Right ventricle myocardium inferior (tissue), 1 donor: ENCODE measurements at places on chromosomes 11 and 22.

DNA sequence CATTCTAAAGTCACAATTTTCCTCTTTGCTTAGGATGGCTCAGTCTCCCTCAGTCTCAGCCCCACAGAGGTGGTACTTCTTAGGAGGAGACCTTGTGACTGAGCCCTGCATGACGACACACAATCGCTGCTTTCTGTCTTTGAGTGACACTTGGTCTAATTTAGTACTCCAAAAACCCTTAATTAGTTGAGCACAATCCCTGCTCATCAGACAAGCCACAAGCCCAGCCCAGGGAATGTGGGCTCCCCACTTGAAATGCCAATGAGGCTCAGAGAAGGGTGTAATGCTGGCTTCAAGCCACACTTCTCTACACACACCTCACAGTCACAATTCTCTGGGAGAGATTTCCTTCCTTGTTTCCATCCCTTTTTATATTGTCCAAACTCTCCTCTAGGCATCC lies 101.8 kb downstream of the FEZ1 start:
- DNase-seq, result no peak

GRCh38 chr11:90593099-90593498 lies 370.2 kb upstream of the CHORDC1 start:
- DNase-seq, result no peak

DNA sequence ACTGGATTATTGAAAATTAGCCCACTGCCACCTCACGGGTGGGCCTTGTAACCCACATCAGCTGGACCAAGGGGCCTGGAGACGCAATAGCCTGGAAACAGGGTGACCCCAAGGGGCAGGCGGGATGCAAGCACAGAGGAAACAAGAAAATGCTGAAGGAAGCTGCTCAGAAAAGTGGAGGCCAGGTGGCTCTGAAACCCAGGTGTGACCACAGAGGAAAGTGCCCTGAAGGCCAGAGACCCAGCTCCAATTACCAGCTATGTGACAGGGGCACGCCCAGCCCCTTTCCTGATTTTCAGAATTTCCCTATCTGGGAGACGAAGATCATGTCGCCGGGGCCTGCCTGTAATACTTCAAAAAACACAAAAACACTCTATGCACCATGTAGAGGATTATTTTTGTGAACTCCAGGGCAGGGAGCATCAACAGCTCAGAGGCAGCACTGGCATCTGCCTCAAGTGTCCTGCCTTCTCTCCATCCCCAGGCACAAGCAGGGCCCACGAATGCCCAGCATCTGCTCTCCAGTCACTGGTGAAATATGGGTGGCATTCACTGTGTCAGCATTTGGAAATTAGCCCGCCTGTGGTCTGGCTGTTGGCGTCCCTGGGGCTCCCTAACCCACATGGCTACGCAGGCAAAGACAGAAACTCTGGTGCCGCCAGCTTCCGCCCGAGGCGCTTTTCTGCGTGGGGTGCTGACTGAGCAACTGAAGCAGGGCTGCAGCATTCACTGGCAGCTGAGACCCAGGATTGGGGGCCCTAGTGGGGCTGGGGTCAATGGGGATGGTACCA lies 6.3 kb downstream of the KCNJ1 start:
- DNase-seq, result no peak

GRCh38 chr11:76666408-76666807 lies 4.1 kb downstream of the LRRC32 start:
- DNase-seq, result peak; percentile 80

- no peak for DNase-seq
Observed at GRCh38 chr11:46541593-46542371, 52.0 kb downstream of the AMBRA1 start.

- no peak for DNase-seq
Observed at GRCh38 chr22:50576806-50577696, 1.2 kb downstream of the CPT1B start.

DNA sequence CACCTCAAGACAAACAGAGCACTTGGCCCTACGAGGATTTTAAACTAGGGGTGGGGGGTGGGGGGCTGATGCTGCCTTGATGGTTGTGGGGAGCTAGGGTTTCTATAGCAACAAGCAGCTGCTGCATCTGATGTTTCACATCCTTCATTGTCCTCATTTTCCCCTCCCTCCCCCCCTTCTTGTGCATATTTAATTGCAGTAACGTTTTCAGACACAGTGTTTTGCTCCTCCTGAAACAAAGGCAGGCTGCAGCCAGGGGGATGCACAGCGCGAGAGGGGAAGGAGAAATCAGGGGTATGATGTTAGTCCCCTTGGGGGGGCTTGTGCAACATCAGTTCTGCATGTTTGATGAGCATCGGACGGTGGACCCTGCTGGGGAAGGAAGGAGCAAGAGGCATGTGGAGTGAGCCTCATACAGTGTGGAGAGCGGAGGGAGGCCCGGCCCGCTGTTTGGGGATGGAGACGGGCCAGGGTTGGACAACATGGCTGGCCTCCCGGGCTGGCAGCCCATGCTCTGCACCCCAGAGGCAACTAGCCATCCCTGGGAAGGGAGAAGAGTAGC lies 208.3 kb downstream of the CEP164 start:
- no peak for DNase-seq

GRCh38 chr11:4464216-4465159 lies 15.4 kb downstream of the OR52K2 start:
- no peak for DNase-seq

GRCh38 chr11:115527534-115528125 lies 23.4 kb upstream of the CADM1 start:
- no peak for DNase-seq

DNA sequence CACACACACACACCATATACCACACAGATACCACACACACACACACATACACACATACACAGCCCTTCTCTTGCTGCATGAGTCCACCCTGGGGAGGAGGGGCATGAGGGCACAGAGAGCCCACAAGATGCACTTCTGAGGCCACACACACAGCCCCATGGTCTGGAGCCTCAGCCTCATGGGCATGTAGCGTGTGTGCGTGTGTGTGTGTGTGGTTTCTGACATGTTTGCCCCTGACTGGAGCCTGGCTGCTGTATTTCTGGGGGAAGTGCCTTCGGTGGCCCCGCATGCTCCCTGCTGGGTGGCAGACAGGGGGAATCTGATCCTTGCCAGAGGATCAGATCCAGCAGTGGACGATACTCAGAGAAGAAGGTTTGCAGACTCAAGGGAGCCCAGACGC lies 97.0 kb upstream of the PRR5 start:
- no peak for DNase-seq

DNA sequence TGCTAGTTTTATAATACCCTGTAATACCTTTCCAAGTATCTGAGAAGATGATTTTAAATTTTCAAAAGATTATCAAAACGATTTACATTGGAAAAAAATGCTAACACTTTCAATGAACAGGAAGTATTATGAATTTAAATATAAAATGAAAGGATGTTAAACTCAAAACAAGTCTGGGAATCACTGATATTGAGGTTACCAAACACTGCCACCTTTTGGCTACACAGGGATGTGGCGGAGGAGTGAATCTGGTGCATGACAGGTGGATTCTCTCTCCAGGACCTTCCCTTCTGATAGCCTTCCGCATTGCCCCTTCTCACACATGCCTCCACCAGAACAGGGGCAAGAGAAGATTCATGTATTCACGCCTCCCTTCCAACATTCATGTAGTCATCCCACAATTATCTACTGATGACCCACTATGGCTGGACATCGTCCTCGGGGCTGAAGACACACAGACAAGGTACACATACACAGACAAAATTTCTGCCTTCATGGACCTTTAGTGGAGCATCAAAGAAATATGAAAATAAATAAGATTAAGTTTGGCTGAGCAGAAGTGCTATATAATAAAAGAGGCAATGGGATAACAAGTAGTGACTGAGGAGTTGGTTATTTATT lies 34.7 kb downstream of the ATG16L2 start:
- DNase-seq, result no peak

DNA sequence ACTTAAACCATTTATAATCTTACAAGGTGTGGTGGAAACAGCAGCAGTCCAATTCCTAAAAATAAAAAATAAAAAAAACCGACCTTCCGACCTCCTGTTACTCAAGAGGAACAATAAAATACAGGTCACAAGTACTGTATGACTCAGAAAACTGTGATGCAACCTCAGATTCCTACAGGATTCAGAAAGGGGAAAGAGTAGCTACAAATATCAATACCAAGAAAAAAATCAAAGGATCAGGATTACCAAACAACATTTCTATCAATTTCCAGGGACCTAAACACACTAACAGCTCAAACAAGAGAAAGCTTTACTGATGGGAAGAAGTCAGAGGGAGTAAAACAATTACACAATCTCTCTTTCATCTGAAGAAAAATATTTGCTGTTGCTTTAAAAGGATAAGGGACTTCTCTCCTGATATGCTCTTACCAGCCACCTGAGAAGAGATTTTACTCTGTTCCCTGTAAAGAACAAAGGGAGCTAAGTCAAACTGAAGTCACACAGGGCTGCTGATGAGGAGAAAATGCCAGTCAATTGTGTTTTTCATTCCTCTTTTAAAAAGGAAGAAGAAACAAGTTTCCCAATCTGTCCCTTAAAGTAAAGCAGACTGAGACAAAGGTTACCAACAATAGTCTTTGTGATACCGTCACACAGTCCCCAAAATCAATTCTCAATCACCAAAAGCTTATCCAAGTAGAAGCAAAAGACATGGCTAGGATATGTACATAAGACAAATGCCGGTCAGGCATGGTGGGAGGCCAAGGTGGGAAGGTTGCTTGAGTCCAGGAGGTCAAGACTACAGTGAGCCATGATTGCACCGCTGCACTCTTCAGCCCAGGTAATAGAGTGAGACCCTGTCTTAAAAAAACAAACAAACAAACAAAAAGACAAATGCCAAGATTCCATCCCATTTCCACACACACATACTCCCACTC lies 39.3 kb downstream of the AMBRA1 start:
- no peak for DNase-seq

GRCh38 chr22:29524442-29525191 lies 28.9 kb downstream of the THOC5 start:
- no peak for DNase-seq

- no peak for DNase-seq
Observed at GRCh38 chr11:119933584-119933983, 204.3 kb downstream of the TRIM29 start.

- no peak for DNase-seq
Observed at GRCh38 chr11:79358258-79358657, 82.6 kb downstream of the TENM4 start.

DNA sequence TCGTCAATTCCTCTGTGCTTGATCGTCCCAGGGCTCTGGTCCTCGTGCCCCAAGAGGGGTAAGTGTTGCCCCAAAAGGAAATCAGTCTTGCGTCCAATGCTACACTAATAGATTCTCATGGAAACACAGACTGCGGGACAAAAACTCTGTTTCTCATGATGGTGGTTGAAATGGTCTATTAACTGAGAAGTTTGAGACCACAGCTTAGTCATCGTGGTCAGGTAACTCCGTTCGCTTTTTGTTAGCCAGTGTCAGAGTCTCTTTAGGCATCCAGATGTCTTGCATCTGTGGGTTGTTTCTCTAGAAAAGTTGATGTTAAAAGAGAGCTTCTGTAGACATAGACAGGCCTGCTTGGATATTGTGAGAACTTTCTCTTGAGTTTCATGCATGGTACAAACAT lies 104.6 kb upstream of the SORL1-AS1 start:
- no peak for DNase-seq

DNA sequence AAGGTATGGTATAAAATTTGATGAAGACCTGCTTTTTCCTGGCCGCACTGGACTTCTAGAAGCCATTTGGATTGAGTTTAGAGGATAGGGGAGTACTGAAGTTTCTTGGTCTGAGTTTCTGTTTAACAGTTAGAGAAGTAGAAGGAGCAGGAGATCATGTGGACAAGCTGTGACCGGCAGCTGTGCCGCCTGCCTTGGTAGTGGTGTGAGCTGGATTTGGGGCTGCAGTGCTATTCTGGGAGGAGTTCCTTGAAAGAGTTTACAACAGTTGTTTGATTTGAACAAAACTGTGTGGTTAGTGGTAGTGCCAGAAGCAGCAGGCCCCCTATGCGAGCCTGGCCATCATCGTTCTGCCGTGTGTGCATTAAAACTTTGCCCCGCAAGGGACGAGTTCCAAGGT lies 105.2 kb downstream of the PDHX start:
- DNase-seq, result no peak

- no peak for DNase-seq
Observed at GRCh38 chr11:123580557-123581275, 73.7 kb downstream of the SCN3B start.

- DNase-seq, result no peak
Observed at GRCh38 chr11:32949739-32950138, 57.1 kb downstream of the QSER1 start.

GRCh38 chr11:63884196-63884932 lies 32.6 kb downstream of the RCOR2 start:
- DNase-seq, result no peak

DNA sequence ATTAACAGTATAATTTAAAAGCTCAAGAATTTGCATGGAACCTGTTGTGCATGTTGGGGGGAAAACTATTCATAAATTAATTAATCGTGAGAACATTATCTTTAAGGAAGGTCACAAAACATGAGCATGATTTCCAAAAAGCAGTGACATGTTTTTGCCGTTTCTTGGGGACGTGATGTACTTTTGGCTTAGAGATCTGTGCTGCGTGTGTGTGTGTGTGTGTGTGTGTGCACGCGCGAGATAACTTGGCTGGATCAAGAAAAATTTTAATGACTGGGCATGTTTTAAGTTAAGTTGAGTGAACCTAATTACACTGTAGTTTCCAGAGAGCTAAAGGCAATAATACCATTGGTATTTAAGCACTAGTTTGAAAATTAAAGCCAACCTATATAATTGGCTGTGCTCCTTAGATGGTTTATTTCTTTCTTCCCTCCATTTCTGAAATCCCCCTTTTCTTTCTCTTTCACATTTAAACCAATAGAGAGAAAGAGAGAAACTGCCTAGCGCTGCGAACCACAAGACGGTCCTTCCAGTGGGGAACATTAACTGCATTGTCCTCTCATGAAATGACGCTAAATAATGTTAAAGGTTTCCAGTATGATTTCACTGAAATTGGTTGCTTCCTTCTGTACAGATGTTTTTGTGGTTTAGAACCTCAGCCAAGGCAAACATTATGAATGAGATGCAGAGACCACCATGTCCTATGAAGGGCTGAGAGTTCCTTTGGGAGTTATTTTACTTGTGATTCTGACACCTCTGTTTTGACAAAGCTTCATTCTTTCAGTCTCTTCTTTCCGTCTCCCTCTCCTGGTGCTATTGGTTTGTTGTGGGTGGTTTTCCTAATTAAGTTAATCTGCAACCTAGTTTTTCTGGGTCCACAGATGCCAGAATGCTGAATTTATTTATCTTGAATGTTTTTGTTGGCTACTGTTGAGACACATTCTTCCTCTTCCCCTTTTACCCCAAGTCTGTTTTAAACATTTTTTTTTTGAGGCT lies 51.7 kb downstream of the ZBTB16 start:
- DNase-seq, result no peak

DNA sequence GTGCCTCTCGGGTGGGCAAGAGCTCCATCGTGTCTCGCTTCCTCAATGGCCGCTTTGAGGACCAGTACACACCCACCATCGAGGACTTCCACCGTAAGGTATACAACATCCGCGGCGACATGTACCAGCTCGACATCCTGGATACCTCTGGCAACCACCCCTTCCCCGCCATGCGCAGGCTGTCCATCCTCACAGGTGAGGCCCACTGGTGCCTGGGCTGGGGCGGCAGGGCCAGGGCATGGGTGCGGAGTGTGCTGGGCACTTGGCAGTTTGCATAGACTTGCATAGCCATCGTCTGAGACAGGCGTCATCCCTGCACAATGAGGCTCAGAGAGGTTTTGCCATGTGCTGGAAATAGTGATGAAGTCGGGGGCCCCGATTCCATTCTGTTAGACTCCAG lies 6.3 kb downstream of the RASD2 start:
- no peak for DNase-seq

- DNase-seq, result no peak
Observed at GRCh38 chr11:121450401-121450800, 1.7 kb upstream of the SORL1 start.
